ENCODE measurements at places on chromosomes 7 and 10. TPM values are rescaled to one million over a fixed set of nuclear protein-coding genes. Genes with fewer than 3 reads are reported as not detected.

DNA sequence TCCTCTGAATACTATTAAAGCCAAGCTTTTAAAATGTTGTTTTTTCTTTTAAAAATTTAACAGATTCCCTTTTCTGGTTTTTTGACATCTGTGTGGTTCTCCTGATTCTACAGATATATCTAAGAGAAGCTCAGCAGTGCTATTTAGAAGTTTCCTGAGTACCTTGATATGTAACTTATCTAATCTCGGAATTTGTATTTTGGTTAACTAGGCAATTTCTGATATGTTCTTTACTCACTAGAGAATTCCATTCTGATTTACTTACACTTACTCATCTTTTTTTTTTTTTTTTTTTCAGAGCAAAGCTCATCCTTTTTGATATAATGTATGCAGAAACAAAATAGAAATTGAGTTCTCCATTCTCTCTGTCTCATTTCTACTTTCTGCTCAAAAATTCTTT, 63.8 kb downstream of the PALS2 start:
- H3K4me3 ChIP-seq: no peak overlapping the region
- H3K27me3 ChIP-seq: no peaks in the 10 kb centered on the region
- no peaks in the 10 kb centered on the region for H3K4me1 ChIP-seq
- no peaks in the 10 kb centered on the region for H3K36me3 ChIP-seq

GRCh38 chr10:30007406-30007805, 52.0 kb downstream of the JCAD start:
- DNase-seq: no peak
- H3K27ac ChIP-seq: no peak overlapping the region
- H3K36me3 ChIP-seq: no peaks in the 10 kb centered on the region
- no peak overlapping the region for H3K4me3 ChIP-seq
- H3K27me3 ChIP-seq: no peaks in the 10 kb centered on the region

Gene AEBP1
- polyA plus RNA-seq: 18.4 TPM

Gene RET
- polyA plus RNA-seq: 10.4 TPM

Gene BTBD16
- not detected for polyA plus RNA-seq

Gene GRM3
- 4.9 TPM for polyA plus RNA-seq

Gene AS3MT
- polyA plus RNA-seq: 5.8 TPM

All from H1 (cell line).